ENCODE measurements at places on chromosomes 5 and 9.

GRCh38 chr9:91519520-91520277, 96.1 kb upstream of the NFIL3 start:
- DNase-seq: no peak

DNA sequence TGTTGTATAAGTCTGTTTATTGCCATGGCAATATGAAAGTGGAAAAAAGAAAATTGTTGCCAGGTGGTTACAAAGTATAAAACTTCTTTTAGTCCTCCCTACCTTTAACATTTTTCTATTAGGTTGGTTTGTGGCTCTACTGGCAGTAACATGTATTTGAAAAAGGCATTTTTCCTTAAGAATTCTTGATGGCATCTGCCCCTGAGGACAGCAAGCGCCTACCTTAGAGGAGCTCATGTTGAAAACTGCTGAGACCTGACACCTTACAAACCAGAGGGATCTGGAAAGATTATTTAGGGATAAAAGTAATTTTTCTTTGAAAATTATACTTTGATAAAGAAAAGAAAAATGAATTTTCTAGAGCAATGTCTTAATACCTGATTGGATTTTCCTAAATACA, 208.1 kb downstream of the CAVIN4 start:
- DNase-seq: no peak

- no peak for DNase-seq
Observed at GRCh38 chr5:164355267-164355830, 849.9 kb downstream of the MAT2B start.

GRCh38 chr5:164090358-164090757, 584.9 kb downstream of the MAT2B start:
- no peak for DNase-seq

- DNase-seq: no peak
Observed at GRCh38 chr9:133044661-133045060, 13.9 kb downstream of the GTF3C5 start.

DNA sequence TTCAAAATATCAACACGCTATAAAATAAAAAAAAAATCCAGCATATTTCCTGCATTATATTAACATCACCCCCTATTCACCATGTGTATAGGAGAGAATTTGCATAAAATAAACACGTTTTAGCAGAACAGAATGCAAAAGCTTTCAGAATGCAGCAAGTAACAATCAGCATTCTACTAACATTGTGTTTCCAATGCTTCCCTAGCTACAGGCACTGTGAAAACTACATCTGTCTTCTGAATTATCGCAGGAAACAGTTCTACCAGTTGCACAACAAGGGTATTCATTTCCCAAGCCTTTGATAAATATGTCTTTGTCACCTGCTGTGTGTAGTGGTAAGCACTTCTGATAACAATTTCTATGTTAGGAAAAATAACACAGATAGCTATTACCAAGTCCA, 1015.8 kb downstream of the CDH18 start:
- DNase-seq: no peak

DNA sequence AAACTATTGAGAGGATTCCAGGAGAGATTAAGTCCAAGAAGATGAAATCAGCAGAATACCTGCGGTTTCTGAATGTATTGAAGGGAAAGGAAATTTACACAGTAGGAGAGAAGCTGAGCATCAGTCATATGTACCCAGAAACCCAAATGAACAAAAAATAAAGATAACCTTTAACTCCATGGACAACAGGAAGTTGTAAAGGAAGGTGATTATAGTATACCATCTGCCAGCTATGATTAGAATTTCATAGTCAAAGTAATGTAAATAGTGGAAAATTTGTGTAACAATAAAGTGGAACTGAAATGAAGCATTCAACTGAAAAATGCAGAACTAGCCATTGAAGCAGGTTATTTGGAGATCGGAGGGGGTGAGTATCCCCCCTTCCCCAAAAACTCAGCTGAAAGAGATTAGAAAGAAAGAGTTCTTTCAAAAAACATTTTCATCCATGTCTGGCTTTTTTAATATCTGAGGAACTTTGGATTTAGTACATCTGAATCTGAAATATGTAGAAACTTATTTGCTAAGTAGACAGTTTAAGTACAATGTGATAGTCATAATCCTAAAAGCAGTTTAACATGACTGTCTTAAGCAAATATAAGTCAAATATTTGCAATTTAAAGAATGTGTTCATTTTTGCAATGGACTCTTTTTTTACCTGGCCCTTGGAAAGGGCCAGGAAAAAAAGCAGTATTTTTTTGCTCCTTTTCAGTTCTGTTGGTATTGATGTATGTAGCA, 58.4 kb downstream of the APC start:
- DNase-seq: no peak

GRCh38 chr5:32163053-32163452, 11.1 kb downstream of the GOLPH3 start:
- DNase-seq: no peak

GRCh38 chr5:68347536-68347935, 132.0 kb downstream of the PIK3R1 start:
- DNase-seq: no peak

DNA sequence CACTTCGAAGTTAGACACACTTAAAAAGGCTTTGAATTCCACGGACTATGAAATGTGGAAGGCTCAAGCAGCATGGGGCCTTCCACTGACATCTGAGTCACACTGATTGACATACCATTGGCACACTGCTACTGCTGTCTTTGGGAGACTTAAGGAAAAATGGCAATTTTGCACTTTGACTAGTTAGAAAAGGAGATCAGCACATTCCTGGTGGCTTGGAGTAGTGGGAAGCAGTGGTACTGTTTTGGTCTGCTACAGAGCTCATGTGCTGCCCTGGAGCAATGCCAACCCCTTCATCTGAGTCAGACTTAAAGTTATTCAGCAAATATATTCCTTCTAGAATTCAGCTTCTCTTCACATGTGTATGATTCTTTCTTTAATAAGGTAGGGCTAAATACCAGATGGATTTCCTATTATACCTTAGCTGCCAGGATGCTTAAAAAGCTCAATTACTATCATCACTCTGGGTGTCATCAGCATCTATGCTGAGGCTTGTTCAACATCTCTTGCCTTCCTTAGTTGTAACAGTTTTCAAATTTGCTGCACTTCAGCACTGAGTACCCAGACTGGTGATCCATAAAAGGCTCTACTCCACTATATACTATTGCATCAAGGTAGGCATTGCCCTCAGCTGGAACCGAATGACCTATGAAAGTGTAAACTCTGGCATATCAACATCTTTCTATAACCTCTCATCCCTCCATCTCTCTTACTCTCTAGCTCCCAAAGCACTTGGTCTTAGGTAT, 42.3 kb upstream of the MOCS2 start:
- peak; percentile 52 for DNase-seq

- no peak for DNase-seq
Observed at GRCh38 chr5:10775646-10776045, 14.6 kb upstream of the DAP start.

GRCh38 chr5:76224898-76225297, 141.7 kb downstream of the SV2C start:
- no peak for DNase-seq

- no peak for DNase-seq
Observed at GRCh38 chr5:10662083-10662482, 98.2 kb downstream of the ANKRD33B start.

- DNase-seq: no peak
Observed at GRCh38 chr9:88645172-88645878, 110.3 kb downstream of the NXNL2 start.

DNA sequence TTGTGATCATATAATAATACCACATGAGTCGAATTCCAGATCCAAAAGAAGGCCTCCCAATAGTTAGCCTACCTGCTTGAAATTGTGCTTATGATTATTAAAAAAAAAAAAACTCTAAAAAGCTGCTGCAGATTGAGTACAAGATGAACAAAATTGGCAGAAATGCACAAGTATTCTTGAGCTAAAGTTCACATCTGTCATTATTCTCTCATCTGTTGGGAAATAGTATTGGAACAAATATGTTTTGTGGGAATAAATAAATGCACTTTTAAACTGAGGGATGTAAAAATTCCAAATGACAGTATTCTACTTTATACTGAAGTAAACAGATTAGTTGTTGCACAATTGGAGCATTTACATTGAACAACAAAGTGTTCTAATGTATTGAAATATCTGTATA, 15.7 kb downstream of the DAB2 start:
- no peak for DNase-seq

DNA sequence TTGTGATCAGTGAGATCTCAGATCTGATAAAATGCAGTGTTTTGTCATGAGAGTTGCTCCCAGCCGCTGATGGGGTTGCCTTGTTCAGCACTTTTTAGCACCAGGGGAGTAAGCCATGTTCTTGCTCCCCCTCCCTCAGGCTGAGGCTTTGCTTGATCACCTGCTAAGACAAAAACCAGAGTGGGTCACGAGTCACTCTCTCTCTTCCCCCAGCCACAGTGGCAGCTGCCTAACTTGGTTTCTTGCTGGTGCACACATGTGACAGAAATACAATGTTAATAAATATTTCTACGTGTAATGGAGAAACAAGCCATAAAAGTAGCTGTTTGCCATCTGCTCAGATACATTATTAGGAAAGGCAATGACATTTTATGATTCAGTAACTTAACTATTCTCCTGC, 212.4 kb upstream of the DMRT1 start:
- no peak for DNase-seq

DNA sequence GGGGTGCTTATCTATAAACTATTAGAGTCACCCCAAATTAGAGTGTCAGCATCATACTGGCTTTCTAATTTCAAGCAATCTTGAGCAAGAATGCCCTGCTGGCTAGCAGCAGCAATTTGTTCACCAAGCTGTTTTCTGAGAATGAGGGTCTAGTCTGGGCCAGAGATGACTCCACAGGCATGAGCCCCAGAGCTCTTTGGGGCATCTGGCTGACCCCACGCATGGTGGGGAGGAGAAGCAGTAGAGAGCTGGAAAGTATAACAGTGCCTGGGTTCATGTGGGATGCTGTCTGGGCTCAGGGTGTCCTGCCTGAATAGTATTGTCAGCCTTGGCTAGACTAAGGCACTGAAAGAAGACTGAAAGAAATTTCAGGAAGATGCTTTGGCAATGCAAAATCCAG, 64.9 kb downstream of the C6 start:
- DNase-seq: no peak

DNA sequence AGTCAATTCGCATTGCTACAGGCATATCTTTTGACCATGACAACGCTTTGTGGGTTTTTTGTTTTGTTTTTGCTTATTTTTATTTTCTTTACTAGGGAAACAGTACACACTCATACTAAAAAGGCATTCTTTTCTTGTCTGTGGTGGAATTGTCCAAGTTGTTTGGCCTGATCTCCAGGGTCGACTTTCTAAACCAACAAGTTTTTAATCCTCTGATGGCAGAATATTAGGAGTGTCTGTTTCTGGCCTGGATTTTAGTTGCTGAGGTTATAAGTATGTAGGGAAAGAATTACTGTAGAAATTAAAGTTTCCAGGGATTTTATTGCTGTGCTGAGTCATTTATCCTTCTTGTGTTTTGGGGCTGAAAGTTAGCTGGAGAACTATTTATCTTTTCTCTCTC, 218.5 kb downstream of the TAF11L14 start:
- DNase-seq: no peak

DNA sequence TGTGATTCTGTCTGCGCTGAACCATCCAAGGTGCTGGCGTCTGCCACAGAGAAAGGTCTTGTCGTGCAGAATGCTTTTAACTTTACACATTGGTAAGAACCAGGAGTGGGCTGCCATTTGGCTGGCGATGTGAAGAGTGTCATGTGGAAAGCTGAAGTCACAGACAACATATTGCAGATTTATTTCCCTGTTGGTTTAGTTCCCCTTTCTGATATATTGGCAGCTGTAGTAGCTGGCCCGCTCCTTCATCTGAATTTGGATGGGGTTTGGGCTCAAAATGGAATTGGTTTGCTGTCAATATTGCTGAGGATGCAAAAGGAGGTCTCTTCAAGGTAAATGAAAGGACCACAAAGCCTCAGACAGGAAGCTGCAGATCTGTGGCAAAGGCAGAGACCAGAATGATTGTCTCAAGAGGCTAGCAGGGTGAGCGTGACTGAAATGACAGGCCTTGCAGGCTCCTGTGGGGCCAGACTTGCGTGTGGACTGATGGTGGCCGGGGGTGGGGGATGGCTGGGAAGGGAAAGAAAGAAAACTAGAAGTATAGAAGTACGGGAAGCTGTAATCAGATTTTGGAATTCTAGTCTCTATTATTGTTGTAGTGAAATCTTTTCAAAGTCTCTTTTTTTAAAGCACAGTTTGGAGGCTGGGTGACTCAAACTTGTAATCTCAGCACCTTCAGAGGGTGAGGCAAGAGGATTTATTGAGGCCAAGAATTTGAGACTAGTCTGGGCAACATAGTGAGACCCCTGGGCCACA, 25.1 kb upstream of the CD180 start:
- DNase-seq: no peak

GRCh38 chr5:31452314-31452713, 79.6 kb downstream of the DROSHA start:
- DNase-seq: no peak

- no peak for DNase-seq
Observed at GRCh38 chr5:124394700-124395245, 351.7 kb downstream of the ZNF608 start.

DNA sequence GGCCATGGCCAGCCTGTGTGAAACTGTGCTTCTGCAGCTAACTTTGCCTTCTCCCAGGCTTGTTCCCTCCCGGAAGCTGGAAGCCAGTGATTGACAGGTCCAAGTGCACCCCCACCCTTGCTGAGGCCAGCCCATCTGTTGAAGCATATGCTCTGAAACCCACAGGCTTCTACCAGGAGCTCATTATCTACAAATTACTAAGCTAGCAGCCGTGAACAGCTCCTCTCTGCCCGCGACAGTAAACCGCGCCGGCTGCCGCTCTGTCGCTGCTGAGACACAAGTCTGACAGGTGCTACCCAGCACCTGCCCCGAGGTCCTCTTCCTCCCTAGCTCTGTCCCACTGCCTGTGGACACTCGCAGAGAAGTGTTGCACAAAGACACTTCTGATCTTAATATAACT, 490.9 kb downstream of the GADD45G start:
- DNase-seq: no peak

GRCh38 chr9:14797435-14797834, 74.9 kb upstream of the CER1 start:
- DNase-seq: no peak

- DNase-seq: no peak
Observed at GRCh38 chr5:150762211-150762610, 3.4 kb upstream of the DCTN4 start.

- DNase-seq: no peak
Observed at GRCh38 chr9:4159696-4160095, 140.2 kb downstream of the GLIS3 start.

DNA sequence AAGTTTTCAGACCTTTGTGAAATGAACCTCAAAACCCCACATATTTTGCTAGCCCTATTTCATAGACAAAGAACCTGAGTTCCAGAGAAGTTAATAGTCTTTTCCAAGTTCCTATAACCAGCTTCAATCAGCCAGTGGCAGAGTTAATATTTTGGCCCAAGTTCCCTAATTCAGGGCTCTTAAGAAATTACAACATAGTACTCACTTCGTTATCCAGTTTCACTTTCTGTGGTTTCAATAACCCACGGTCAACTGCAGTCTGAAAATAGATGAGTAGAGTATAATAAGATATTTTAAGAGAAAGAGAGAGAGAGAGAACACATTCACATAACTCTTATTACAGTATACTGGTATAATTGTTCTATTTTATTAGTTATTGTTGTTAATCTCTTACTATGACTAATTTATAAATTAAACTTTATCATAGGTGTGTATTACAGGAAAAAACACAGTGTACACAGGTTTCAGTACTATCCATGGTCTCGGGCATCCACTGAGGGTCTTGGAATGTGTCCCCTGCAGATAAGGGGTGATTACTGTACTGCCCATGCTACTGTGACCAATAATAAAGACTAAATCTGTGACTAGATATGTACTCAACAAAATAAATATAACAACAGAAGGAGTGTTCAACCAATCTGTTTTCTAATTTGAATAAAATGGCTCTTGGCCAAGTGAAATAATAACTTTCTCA, 9.3 kb upstream of the MYOT start:
- no peak for DNase-seq

GRCh38 chr5:59275510-59276324, 617.8 kb downstream of the PDE4D start:
- DNase-seq: no peak
